ENCODE measurements at places on chromosomes 13 and 19.

DNA sequence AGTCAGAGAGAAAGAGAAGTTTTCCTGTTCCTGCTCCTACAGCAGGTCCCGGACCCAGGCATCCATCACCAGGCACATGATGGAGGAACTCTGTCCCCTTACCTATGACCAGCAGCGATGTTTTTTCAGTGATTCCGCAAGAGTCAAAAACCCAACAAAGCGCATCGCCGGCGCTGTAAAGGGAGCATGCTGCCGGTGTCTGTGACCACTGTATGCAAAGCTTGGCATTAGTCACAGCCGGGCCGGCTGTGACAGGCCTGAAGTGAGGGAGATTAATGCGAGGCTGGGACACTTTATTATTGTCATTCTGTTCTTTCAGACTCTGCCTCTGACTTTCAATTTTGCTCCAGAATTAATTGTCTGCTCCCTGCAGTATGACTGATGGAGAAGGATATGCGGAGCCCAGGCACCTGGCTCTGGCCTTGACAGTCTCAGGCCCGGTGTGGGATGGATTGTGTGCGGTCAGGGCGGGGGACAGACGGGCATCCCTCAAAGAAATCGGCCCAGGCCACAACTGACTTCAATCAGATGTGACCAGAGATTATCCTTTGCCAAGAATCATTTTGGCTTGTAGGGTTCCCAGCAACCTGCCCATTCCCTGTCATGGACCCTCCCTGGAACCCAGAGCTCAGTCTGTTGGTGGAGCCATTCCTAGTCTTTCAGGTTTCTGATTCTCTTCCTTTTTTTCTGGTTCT is 462.0 kb upstream of the ZNF507 start:
- no peak for DNase-seq

DNA sequence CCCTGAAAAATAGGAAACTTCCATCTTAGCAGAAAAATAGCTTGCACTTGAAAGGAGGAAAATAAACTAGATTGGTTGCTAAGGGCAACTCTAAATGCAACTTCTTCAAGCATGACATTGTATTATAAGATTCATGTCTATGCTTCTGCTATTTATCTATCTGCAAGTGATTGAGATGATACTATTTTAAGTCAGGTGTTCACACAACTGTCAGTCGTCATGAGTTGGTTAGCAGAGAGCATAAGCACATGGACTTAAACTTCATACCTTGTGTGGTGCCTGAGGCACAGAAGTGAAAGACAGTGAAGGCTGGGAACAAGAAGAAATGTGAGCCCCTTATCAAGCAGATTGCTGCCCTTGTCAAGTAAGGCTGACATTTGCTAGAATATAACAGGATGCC is 82.9 kb downstream of the SLITRK5 start:
- DNase-seq, result no peak

GRCh38 chr13:29936956-29937355 is 86.5 kb upstream of the UBL3 start:
- DNase-seq, result no peak

DNA sequence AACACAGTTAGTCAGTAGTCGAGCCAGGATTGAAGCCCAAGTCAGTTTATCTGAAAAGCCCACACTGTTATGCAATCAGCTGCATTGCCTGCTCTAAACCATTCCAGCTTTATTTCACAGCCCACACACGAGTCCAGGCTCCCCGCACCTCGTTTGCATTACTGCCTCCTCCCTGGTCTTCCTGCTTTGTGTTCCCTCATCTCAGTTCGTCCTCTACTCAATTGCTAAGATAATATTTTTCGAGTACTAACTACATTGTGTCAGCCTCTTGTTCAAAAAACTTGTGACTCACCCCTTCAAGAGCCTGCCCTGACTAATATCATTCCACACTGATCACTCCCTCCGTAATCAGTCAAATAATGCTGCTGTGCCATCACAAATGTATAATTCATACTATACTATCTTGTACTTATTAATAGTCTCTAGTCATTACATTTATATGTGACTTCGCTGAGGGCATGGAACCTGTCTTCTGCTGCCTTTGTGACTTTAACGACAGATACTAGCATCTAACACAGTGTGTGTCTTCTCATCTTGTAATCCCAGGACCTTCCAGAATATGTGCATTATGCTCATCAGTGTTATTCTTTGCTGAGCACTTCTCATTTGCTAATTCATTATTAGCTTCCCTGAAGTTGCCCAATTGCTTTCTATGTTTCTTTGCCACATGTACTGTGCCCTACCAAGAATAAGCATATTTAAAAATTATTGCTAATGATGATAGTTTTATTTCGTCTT is 26.2 kb upstream of the WDFY2 start:
- DNase-seq, result no peak

All from Right ventricle myocardium superior (tissue), 1 donor.